Amniotic epithelial cell (primary cell): ENCODE measurements at places on chromosomes 3 and 15.
A peak's percentile ranks its signal among the peaks of the same experiment; 100 is the strongest.

- DNase-seq = peak; percentile 6
Observed at GRCh38 chr3:99119385-99119784, 217.9 kb upstream of the DCBLD2 start.

DNA sequence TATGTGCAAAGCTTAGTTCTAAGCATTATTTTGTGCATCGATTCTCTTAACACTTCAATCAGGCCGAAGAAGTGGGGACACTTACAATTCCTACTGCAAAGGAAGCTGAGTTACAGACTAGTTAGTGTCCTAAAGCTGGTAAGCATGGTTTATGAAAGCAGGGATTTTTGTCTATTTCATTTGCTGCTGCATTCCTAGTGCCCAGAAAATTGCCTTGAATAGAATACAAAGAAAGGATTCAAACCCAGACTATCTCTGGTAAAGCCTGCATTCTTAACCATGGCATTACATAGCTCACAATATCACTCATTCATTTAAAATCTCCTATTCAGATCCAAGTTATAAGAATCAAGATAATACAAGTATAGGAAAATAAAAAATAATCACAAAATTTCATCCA lies 24.4 kb upstream of the CPOX start:
- DNase-seq = no peak

- DNase-seq = no peak
Observed at GRCh38 chr3:64732576-64732975, 44.8 kb upstream of the ADAMTS9 start.

DNA sequence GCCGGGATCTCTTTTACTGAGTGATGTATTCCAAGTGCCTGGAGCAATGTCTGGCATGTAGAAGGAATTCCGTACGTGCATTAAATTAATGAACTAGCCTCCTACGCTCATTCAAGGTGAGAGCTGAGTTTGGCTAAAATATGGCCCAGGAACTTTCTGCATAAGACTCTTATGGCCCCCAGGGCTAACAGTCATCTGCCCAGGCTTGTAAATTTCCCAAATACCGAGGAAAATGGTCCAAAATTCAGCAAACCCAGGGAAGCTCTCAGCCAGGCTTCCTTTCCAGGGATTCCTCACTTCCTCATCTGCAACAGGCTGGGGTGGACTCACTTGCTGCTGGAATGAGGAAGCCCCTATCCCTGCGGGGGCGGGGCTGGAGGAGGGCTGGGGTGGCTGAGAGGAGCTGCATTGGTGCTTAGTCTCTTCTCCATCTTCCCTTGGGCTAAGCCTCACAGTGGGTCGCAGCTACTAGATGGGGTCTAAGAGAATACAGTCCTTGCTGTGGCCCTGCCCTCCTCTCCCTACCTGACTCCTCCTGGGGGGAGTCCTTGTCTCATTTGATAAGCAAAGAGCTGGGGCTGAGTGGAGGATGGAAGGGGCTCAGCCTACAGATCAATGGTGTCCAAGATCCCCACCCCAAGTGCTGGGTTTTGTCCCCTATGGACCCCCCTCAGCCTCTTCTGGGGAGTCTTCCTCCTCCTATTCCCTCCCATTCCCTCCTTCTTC lies 28.5 kb upstream of the APOD start:
- peak; percentile 34 for DNase-seq

DNA sequence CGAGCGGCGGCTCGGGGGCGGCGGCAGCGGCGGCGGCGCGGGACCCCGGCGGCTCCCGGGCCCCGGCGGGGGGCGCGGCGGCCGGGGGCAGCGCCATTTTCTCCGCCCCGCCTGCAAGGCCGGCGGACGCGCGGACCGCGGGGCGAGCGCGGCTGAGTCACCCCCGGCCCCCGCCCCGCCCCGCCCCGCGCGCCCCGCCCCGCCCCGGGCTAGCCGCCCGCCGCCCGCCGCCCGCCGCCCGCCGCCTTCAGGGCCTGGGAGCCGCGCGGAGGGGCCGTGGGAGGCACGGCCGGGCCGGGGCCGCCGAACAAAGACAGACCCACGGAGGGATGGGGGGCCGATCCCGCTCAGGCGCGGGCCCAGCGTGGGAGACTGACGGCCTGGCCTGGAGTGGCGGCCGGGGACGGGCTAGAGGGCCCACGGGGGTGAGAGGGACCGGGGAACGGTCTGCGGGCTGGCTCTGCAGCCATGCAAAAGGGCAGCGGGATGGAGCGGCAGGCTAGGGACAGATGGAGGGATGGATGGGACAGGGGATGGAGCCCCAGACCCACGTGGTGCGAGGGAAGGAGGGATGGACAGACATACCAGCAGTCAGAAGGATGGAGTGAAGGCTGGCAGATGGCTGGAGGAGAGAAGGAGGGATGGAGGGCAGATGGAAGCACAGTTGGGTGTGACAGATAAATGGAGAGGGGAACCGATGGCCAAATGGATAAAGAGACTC lies at the start of gene EIF4E3:
TSS of gene EIF4E3 (minus strand) at position 132 of the 721 bp plus-strand sequence. CDS start at position 97, 35 bp downstream.
- DNase-seq = no peak

DNA sequence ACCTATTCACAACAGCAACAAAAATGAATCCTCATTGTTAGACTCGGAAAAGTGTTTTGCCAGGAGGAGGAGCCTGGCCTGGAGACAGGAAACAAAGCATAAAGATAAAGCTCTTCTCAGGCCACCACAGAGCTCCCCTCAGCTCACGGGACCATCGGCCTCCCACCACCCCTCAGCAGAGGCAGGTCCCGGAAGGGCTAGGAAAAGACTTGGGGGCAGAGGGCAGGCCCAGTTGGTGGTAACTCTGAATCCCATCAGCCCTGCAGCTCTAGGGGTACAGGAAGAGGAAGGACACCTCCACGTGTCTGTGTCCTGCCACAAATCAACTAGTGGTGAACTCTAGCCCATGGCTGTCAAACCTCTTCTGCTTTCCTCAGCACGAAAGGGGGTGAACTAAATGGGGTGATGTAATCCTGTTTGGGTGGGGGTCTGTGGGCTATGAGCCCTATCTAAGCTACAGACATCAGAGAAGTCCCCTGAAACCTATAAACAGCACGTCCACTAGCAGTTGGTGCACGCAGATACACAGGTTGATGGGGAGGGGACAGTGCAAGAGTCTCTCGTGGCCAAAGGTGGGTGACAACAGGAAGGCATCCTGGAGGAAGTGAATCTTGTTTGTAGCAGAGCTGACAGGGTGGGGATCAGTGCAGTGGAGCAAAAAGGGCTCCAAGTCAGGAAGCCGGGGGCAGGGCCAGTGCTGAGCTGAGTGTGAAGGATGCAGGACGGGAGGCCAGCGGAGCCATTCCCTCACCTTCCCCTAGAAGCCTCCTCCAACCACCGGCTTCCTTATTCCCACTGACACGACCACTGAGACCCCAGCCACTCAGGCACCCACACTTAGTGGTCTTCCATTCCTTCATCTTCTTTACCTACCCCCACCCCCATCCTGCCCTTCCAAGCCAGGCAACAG lies 111.1 kb upstream of the HACD2 start:
- DNase-seq = no peak

DNA sequence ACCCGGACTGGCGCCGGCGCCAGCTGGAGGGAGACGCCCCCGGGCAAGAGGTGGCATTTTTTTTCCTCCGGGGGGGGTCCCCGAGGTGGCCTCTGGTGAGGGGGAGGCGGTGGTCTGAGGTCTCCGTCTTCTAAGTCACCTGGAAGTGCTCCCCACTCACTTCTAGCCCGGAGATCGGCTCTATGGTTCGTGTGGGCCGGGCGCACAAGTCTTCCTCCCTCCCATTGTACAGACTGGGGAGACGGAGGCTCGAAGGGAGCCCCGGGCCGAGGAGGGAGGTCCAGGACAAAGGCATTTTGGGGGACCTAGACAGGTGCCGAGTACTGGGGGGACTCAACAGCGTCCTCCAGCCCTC lies 4.4 kb downstream of the GATA2 start:
- no peak for DNase-seq
